ENCODE measurements at places on chromosomes 1 and 21. TPM values are rescaled to one million over a fixed set of nuclear protein-coding genes. Genes with fewer than 3 reads are reported as not detected.

DNA sequence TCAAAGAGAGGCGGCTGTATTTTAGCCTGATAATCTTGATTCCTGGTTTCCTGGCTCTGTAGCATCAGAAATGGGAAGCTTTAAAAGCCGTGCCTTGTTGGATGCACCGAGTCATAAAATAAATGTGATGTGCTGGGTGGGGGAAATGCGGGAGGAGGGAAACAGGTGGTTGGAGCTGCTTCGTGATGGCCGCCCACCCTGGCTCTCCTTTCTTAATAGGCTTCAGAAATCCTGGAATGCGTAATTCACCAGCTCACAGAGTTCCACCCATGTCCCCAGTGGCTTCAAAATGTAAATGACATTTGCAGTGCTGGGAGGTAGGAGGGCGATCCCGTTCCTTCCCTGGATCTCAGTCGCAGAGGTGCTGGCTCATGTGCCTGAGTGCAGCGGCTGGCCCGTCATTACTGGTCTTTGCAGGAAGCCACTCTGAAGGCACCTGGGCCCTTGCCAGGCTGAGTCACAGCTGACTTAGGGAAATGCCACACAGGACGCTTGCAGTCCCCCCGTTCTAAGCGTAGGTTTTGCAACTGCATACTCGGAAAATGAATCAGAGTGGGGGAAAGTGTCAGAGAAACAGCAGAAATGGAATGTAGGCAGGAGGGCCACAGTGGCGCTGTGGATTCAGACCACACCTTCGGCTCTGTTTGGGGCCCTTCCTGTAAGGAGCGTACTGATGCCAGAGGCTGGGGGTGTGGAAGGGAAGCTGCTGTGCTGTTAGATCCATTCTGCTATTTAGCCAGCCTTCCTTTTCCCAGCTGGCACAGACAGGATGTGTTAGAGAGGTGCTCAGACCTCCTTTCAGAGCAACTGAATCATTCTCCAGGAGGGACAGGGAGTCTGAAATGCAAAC lies 37.6 kb downstream of the GALNT2 start:
- peak overlapping the region; percentile 41 for H3K4me3 ChIP-seq
- peaks cover 37% of the 10 kb centered on the region for H3K4me1 ChIP-seq
- no peaks in the 10 kb centered on the region for H3K36me3 ChIP-seq
- H3K27me3 ChIP-seq: peaks cover 6% of the 10 kb centered on the region
- DNase-seq: peak; percentile 36

The KCNT2 gene
- total RNA-seq: 126 TPM

- H3K36me3 ChIP-seq: no peaks in the 10 kb centered on the region
- no peak overlapping the region for H3K4me3 ChIP-seq
- DNase-seq: no peak
- peaks cover 2% of the 10 kb centered on the region for H3K27me3 ChIP-seq
- no peak overlapping the region for H3K27ac ChIP-seq
Observed at GRCh38 chr1:62355095-62355494, 35.9 kb upstream of the KANK4 start.

DNA sequence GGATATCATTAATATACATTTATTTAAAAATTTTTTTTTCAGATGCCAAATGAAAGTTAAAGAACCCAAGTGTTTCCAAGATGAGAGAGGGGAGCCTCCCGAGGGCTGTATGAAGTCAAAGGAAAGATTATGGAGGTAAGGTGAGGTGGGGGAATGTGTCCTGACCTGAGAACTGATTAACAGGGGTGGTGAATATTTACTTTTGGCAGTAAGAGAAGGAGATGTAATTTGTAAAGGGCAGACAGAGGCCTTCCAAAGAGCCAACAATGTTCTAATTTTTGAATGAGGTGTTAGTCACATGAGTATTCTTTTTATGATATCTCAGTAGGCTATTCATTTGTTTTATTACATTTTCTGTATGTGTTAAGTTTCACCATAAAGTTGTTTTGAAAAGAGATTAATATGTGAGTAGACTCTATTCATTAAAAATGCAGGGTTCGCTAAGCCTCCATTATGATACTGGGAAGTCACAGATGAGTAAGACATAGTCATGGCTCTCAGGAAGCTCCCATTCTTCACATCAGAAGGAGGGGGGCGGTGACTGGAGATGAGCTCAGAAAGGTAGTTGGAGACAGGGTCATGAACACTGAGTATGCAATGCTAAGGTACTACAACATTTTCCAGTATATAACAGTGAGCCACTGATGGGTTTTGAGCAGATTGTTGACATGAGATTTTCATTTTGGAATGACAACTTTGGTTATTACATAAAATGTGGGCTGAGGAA lies 62.4 kb upstream of the TNFSF18 start:
- DNase-seq: no peak
- no peak overlapping the region for H3K4me3 ChIP-seq
- no peaks in the 10 kb centered on the region for H3K27me3 ChIP-seq
- H3K4me1 ChIP-seq: no peaks in the 10 kb centered on the region

GRCh38 chr1:6438047-6438525 lies 13.5 kb downstream of the ESPN start:
- H3K36me3 ChIP-seq: no peaks in the 10 kb centered on the region
- DNase-seq: peak; percentile 83
- H3K4me1 ChIP-seq: peaks cover 30% of the 10 kb centered on the region

- no peaks in the 10 kb centered on the region for H3K27me3 ChIP-seq
- no peak for DNase-seq
- no peaks in the 10 kb centered on the region for H3K36me3 ChIP-seq
- H3K4me1 ChIP-seq: no peaks in the 10 kb centered on the region
Observed at GRCh38 chr1:234412830-234413229, 39.6 kb downstream of the COA6 start.

DNA sequence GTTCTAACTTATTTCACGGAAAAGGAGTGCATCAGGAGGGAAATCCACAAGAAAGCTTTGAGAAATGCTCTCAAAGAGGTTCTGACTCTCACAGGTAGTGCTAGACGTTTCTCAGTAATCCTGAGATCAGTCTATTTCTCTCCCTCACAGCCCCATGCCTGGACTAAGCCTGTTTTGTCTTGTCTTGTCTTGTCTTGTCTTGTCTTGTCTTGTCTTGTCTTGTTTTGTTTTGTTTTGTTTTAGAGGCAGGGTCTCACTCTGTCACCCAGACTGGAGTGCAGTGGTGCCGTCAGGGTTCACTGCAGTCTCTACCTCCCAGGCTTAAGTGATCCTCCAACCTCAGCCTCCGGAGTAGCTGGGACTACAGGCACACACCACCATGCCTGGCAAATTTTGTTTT lies 133.3 kb upstream of the SGIP1 start:
- no peak overlapping the region for H3K27ac ChIP-seq
- H3K27me3 ChIP-seq: no peaks in the 10 kb centered on the region
- H3K4me3 ChIP-seq: no peak overlapping the region

DNA sequence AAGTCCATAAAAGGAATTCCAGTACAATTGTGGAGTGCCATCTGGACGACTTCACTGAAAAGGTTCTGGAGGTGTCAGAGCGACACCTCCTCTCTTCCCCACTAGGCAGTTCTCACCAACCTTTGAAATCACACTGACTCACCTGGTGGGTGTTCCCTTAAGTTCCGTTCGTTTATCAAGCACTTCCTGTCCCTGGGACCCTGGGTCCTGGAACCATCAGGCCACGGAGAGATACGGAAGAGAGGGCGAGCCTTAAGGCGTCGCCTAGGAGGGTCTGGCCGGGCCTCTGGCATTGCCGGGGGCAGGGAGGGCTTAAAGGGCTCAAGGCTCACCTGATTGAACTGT lies 317 bp downstream of the SPAG17 start:
- no peaks in the 10 kb centered on the region for H3K27me3 ChIP-seq
- H3K27ac ChIP-seq: no peak overlapping the region
- peaks cover 4% of the 10 kb centered on the region for H3K4me1 ChIP-seq

The GJB4 gene
- total RNA-seq: not detected

- no peak overlapping the region for H3K4me3 ChIP-seq
- no peak overlapping the region for H3K27ac ChIP-seq
- no peaks in the 10 kb centered on the region for H3K27me3 ChIP-seq
- H3K36me3 ChIP-seq: peaks cover 10% of the 10 kb centered on the region
- H3K4me1 ChIP-seq: no peaks in the 10 kb centered on the region
Observed at GRCh38 chr1:117556341-117556740, 49.5 kb upstream of the TENT5C start.

DNA sequence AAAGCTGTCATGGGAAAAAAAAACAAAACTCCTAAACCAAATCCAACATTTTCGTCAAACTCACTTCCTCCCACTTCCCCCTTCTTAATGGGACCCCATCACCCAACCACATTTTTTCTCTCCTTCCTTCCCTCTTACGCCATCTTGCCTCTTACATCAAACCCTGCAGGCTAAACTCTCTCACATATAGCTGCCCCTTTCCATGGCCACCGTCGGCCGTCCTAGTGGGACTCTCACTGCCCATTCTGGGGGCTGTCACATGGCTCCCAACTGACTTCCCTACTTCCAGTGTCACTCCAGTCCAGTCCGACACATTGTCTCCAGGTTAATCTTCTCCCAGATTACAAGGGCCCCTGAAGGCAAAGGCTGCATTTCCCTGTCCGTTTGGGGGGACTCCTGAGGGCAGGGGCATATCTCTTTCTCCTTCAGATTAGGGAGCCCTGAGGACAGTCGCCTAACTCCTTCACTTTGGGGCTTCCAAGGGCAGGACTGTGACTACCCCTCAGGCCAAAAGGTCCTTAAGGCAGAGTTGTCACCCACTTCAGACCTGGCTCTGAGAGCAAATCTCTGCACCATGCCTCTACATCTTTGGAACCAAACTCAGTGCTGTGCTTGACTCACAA lies 658 bp downstream of the UBXN11 start:
- no peak overlapping the region for H3K27ac ChIP-seq
- H3K27me3 ChIP-seq: peaks cover 8% of the 10 kb centered on the region
- peaks cover 20% of the 10 kb centered on the region for H3K4me1 ChIP-seq

DNA sequence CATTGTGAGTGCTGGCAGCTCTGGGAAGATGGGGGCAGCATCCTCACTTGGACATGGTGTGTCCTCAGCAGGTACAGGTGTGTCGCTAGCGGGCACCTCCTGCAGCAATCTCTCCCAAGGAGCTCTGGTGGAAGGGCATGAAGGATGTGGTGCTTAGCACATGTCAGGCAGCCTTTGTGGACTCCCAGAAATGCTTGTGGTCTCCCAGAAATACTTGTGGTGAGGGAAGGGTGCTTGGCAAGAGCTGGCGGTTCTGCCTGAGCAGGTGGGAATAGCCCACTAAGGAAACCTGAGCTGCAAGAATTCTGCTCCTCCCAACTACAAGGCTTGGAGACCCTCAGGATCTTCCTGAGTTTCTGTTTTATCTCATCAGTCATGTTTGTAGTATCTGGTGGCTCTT lies 371.6 kb downstream of the PRDM2 start:
- DNase-seq: no peak
- no peaks in the 10 kb centered on the region for H3K4me1 ChIP-seq
- H3K4me3 ChIP-seq: no peak overlapping the region
- no peak overlapping the region for H3K27ac ChIP-seq

GRCh38 chr1:184606786-184607185 lies 147.9 kb downstream of the EDEM3 start:
- no peak for DNase-seq
- no peaks in the 10 kb centered on the region for H3K36me3 ChIP-seq
- H3K4me1 ChIP-seq: peaks cover 37% of the 10 kb centered on the region

GRCh38 chr1:1165485-1165884 lies 8.2 kb upstream of the TTLL10 start:
- no peaks in the 10 kb centered on the region for H3K36me3 ChIP-seq
- H3K4me3 ChIP-seq: no peak overlapping the region
- DNase-seq: peak; percentile 29
- H3K27me3 ChIP-seq: peaks cover 38% of the 10 kb centered on the region
